ENCODE measurements at places on chromosomes 5 and 9. TPM values are rescaled to one million over a fixed set of nuclear protein-coding genes. Genes with fewer than 3 reads are reported as not detected.

DNA sequence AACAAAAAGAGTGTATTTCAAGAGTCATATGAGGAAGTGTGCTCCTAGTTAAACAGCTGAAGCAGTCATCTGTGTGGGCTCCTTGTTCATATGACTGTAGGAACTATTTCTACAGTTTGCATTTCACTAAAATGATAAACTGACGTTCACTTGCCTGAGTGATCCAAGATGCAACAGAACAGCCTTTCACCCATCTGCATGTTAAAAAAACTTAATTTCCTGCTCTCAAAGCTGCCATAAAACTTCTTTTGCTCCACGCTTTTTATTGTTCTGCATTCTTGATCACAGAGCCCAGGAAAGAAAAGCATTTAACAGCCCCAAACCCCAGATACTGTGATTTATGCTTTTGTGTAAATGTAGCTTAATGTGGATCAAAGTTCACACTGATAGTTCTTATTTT lies 43.9 kb downstream of the ZNF608 start:
- DNase-seq = no peak

GRAMD2B gene
- 27.9 TPM for total RNA-seq

GRCh38 chr5:40634154-40634553 lies 45.6 kb upstream of the PTGER4 start:
- no peak for DNase-seq

MEIKIN gene
- total RNA-seq = not detected

- DNase-seq = no peak
Observed at GRCh38 chr5:84273517-84273883, 111.2 kb downstream of the EDIL3 start.

GRCh38 chr9:132769906-132770769 lies 99.9 kb downstream of the GTF3C4 start:
- peak; percentile 63 for DNase-seq

- DNase-seq = no peak
Observed at GRCh38 chr5:53277491-53277890, 167.9 kb upstream of the MOCS2 start.

ADAMTS16 gene
- total RNA-seq = 2.4 TPM

DNA sequence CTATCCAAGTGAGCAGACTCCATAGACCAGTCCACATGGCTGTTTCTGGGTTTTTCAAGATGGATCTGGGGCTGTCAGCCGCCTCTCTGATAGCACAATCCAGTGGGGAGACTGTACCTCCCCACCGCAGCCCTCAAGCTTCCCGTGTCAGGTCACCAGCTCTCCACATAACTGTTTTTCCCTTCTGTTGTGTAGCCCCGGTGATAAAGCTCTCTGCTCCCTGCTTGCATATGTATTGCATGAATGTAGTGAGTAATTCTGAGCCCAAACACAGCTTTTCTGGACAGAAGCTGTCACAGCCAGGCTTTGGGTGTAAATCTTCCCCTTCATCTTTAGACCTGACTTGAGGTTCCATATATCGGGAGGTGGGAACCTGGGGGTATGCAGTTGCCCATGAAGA lies 23.1 kb upstream of the CFAP157 start:
- DNase-seq = peak; percentile 87

- no peak for DNase-seq
Observed at GRCh38 chr9:70125621-70126263, 82.1 kb downstream of the MAMDC2 start.

DNA sequence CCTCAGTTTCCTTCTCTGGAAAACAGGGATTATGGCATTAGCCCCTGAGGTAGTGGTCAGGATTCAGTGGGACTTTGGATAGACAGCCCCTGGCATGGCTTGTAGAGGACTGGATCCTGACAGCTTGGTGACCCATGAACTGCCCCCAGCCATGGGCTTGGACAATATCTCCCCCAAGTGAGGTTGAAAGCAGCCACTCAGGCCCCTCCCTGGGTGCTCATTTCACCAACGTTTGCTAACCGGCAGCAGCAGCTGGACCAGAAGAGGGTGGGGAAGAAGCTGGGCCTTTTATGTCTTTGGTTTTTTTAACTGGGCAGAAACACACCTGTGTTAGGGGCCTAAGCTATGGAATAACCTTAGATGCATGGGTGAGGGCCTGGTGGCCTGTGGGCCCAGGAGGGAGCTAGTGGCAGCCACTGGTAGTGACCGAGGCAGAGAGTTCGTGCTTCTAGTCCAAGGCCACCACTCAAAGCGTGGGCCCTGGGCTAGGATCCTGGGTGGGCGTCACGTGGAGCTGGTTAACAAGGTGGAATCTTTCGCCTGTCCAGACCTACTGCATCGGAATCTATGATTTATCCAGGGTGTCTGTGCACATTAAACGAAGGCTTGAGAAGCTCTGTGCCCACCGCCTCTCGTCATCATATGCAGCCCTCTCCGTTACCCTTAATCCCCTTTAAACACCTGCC lies 1.9 kb downstream of the SLC2A8 start:
- DNase-seq = no peak
